ENCODE measurements at places on chromosomes 16 and 17.

- no peak for DNase-seq
Measured at GRCh38 chr16:26697807-26698206, 368.9 kb upstream of the C16orf82 start.

DNA sequence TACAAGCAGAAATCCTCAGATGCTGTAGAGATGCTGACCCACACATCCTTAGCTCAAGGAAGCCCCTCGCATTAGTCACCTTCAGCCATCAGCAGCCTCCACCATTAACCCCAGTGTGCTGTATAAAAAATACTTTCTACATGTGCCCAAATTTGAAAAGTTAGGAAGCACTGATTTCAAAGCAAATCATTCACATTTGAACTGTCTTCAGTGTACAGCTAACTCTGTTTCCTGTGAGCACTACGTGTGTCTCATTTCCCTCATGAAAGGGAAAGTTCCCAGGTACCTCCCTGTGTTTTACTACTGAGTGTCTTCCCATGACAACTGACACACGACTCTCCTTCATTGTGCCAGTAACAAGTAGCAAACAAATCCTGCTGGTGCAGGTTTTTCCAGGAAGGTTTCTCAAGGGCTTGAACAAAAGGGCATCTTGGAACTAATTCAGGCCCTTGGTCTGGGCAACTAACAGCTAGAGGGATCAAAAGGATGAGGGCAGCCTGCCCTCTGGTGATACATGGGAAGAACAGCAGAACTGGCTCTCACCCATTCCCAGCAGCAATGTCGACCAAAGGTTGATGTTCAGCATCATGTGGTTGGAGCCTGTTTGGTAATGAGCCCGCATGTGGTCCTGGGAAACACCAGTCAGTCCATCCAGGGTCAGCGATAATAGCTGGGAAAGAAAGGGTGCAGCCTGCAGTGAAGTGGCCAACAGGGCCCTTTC lies 4.0 kb downstream of the SLC35B1 start:
- DNase-seq, result no peak

GRCh38 chr17:19812407-19812806 lies 55.3 kb downstream of the ULK2 start:
- no peak for DNase-seq

- DNase-seq, result no peak
Measured at GRCh38 chr17:61337290-61337689, 62.4 kb upstream of the TBX2 start.

DNA sequence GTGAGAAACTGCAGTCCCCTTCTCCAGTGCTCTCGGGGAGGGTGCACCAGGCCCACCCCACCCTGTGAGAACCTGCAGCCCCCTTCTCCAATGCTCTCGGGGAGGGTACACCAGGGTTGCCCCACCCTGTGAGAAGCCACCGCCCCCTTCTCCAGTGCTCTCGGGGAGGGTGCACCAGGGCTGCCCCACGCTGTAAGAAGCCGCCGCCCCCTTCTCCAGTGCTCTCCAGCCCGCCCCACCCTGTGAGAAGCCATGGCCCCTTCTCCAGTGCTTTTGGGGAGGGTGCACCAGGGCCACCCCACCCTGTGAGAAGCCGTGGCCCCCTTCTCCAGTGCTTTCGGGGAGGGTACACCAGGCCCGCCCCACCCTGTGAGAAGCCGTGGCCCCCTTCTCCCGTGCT lies 12.1 kb downstream of the SPATA33 start:
- no peak for DNase-seq

- DNase-seq, result no peak
Measured at GRCh38 chr17:19384723-19385391, 2.1 kb downstream of the MFAP4 start.

- DNase-seq, result no peak
Measured at GRCh38 chr17:46126840-46127239, 66.4 kb downstream of the KANSL1 start.

GRCh38 chr17:80639658-80640057 lies 95.0 kb downstream of the RPTOR start:
- no peak for DNase-seq

GRCh38 chr16:19517424-19518089 lies 4.3 kb downstream of the GDE1 start:
- no peak for DNase-seq

DNA sequence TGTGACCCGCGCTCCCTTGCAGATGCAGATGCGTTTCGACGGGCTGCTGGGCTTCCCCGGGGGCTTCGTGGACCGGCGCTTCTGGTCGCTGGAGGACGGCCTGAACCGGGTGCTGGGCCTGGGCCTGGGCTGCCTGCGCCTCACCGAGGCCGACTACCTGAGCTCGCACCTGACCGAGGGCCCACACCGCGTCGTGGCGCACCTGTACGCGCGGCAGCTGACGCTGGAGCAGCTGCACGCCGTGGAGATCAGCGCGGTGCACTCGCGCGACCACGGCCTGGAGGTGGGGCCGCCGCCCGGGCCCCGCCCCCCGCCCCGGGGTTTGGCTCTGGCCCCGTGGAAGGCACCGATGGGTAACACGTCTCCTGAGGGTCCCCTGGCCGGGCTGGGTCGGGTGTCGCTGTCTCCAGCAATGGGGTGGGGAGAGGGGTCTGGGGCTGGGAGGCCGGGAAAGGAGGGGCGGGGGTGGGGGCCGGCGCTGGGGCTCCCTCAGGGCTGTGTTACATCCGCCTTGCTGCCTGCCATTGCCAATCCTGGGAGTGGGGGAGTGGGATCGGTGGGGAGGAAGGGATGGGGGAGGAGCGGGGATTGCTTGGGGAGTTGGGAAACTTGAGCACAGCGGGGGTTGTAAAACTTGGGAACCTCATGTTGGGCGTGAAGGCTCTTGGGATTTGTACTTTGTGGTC lies 737 bp downstream of the NUDT16L1 start:
- DNase-seq, result no peak

DNA sequence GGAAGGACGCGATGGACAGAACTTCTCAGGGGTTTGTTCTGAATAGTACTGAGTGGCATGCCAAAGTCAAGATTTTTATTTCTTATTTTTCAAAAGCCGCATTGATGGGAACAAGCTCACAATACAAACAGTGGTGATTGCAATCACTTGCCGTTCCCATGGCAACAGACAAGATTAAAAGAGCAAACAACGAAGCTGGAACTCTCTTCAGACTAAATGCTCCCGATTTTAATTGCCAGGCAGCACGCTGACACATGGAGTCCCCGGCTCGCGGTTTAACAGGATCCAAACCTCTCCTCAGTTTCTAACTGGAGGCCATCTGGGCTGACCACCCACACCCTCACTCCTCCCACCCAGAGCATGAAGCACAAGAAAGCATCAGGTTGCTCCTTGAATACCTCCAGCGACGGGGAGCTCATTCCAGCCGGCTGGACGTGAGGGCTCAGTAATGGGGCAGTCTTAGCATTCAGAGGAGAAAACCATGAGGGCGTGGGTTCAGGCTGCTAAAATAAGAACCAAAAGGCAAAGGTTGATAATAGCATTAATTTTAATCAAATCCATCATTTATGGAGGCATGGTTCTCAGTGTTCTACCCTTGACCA lies 41.5 kb downstream of the AIPL1 start:
- no peak for DNase-seq

DNA sequence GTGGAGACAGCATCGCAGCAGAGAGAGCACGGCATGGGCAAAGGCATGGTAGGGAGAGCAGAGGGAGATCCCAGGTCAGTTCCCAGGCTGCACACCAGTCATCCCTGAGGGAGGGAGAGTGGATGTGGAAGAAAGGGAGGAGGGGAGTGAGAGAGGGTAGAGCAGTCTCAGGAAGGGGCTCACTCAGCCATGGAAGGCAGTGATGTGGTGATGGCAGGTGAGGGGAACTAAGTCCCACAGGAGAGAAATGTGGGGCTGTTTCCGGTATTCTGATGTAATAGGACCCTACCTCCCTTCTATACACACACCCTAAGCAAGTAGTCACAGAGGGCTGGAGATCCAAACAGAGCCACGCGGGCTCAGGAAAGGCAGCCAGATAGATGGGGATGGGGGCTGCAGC lies 500.3 kb upstream of the CDH11 start:
- no peak for DNase-seq

GRCh38 chr16:86762095-86762494 lies 183.7 kb downstream of the FOXL1 start:
- DNase-seq, result no peak

DNA sequence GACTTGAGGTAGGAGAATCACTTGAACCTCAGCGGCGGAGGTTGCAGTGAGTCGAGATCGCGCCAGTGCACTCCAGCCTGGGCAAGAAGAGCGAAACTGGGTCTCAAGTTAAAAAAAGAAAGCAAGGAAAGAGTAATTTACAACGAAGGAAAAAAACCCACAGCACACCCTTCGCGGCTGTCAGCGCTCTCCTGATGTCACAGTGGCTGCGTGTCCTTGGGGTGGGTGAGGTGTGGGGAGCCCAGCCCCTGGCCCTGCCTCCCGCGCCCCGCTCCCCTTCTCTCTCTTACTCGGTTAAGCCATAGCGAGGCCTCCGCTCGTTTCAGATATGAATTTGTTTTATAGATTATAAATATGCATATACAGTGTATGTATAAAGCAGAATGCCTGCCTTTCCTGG lies 740 bp upstream of the JPT2 start:
- no peak for DNase-seq

DNA sequence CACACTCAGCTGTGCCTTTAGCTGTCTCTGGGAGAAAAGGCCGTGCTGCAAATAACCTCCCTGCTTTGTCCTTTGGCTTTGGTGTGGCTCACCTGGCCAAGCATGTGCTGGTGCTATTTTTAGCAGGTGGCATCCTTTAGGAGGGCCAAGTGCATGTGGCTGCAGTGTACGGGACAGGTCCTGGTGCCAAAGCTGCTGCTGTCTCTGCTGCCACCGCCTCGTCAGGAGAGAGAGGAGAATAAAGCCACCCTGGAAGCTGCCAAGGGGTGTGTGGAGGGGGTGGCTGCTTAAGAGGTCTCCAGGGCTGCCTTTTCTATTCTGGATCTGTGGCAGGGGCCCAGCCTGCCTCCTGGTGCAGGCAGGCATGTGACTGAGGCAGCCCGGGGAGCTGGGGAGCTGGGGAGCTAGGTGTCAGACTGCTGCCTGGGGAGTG lies 6.2 kb downstream of the AKAP1 start:
- DNase-seq, result no peak

- DNase-seq, result no peak
Measured at GRCh38 chr17:50394711-50395110, 2.6 kb downstream of the LRRC59 start.

DNA sequence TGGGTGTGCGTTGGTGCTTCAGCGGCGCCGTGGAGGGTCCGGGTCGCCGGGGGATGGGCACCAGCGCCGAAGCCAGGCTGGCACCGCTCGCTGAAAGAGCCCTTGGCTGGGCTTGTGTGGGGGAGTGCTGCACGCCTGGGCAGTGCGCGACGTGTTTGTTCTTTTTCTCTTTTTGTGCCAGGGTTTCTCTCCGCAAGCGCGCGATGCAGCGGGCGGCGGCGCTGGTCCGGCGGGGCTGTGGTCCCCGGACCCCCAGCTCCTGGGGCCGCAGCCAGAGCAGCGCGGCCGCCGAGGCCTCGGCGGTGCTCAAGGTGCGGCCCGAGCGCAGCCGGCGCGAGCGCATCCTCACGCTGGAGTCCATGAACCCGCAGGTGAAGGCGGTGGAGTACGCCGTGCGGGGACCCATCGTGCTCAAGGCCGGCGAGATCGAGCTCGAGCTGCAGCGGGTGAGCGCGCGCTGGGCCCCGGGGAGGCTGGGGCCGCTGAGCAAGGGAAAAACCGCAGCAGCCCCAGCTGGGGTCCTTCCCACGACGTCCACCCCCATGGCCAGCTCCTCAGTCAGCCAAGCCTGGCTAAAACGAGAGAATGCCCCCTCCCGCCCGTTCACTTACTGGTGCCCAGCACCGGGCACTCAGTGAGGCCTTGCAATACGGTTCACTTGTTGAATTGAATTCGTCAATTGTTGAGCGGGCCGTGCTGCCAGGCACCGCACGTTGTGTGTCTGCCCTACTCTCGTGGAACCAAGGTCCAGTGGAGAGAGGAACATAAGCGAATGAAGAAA lies 541 bp downstream of the GPT2 start:
- DNase-seq, result no peak

DNA sequence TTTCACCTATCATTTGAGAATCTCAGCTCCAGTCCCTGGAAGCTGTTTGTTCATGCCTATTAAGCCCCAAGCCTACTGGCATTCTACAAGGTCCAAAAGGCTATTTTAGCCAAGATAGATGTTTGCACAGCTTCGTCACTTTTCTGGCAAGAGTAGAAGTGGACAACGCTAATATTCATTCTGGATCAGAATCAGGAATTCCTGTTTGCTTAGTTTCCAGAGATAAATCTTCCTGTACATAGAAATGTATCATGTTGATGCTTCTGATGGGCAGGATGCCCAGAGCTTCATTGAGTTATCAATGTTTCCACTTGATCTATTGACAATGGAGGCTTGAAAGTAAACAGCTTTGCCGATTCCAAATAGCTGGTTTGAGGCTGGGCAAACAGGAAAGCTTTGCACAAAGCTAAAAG lies 260.7 kb upstream of the CA10 start:
- no peak for DNase-seq

DNA sequence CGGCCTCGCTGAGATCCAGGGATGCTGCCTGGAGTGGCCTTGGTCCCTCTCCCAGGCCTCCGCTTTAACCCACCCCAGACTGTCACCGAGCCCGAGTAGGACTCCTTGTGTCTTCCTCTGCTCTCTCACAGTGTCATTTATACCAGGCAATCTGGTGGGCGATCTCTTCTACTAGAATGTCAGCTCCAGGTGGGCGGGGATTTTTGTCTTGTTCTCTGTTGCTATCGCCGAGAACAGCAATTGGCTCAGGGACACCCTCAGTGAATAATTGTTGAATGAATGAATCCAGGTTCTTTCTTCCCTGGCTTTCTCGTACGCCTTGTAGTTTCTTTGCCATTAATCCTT lies 591 bp downstream of the DHX38 start:
- no peak for DNase-seq

All from glomerular endothelial cell (primary cell).